ENCODE measurements at places on chromosomes 3 and 15. TPM values are rescaled to one million over a fixed set of nuclear protein-coding genes. Genes with fewer than 3 reads are reported as not detected.

DNA sequence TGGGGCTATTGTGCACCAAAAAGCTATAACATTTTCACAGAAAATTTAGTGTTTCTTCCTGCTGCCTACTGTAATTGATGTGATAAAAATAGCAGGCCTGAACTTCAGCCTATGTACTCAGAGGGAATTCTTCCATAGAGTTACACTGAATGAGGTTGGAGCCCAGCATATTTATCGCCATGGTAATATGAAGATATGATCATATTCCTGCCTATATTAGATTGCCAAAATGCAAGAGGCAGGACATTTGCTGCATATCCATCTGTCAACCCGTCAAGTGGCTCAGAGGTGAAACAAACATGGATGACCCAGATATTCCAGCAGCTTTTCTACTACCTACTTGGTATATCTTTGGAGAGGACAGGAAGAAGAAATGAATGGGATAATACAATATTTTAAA lies 1150.6 kb downstream of the TBL1XR1 start:
- no peak for DNase-seq

PPP1R14D gene
- total RNA-seq = not detected

SCN11A gene
- total RNA-seq = not detected

DNA sequence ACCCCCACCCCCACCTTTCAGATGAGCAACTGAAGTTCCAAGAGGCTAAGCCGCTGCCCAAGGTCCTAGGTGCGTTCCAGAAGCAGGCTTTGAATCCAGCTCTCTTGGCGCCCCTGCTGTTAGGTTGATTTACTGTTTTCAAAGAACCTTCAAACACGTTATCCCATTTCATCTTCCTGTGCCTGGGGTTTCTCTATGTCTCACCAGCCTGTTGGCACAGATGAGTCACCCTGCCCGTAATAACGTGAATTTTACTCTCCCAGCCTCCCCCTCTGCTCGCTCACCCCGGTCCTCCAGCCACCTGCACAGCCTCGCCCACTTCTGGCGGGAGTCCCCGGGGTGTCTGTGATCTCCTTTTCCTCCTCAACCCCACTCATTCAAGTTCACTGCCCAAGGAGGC lies 13.0 kb upstream of the TSEN2 start:
- DNase-seq = peak; percentile 40

GRCh38 chr3:174251681-174252080 lies 607.5 kb upstream of the NAALADL2 start:
- DNase-seq = no peak

NEK10 gene
- total RNA-seq = 0.49 TPM

DNA sequence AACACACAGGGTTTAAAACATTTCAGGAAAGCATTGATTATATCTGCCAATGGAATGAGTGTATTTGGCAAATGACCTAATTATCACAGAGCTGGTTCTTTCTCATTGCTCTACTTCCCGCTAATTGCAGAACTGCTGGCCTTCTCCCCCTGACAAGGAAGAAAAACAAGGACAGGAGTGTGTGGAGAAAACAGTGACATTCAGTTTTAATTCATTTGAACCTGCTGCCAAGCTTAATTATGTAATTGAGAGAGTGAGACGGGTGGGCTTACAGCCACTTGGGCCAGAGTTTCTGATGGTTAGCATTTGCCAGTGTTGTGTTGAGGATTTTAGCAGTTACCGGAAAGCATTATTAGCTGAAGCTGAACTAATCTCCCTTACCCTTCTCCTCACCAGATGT lies 301.4 kb downstream of the RBMS3 start:
- DNase-seq = no peak

GRCh38 chr3:127804141-127804540 lies 18.2 kb downstream of the MGLL start:
- no peak for DNase-seq

DNA sequence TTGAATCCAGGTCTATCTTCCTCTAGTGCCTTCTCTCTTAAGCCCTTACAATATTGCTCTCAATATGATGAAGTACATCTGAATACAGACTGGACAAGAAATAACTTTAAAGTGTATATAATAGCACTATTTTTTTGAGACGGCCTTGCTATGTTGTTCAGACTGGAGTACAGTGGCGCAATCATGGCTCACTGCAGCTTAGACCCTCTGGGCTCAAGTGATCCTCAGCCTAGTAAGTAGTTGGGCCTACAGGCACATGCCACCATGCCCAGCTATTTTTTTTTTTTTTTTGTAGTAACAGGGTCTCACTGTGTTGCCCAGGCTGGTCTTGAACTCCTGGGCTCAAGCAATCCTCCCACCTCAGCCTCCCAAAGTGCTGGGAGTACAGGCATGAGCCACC lies 53.6 kb downstream of the MAP3K13 start:
- no peak for DNase-seq

MNS1 gene
- not detected for total RNA-seq

- DNase-seq = no peak
Observed at GRCh38 chr3:151770956-151771355, 37.2 kb downstream of the AADACL2 start.

GRCh38 chr3:128145279-128145678 lies 8.0 kb upstream of the EEFSEC start:
- no peak for DNase-seq

UBA3 gene
- total RNA-seq = 59.3 TPM

CKMT1A gene
- not detected for total RNA-seq

ABI3BP gene
- total RNA-seq = 0.21 TPM

- no peak for DNase-seq
Observed at GRCh38 chr3:123653221-123653682, 68.4 kb upstream of the HACD2 start.

DNA sequence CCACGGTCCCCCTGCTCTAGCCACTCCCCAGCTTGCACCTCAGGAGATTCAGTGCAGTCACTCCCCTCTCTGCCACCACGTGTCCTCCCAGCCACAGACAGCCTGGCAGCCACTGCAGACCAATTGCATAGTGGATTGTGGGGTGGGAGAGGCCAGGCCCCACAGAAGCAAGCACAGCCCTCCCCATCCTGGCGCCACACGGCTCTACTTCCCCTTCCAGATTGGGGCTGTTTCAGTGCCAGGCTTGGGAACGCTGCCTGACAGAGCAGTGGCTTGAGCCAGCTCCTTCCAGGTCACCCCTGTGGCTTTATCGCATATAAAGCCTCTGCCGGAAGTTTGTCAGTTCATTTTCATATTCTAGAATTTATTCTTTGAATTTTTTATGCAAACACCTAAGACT lies 90.7 kb downstream of the TMEM266 start:
- DNase-seq = no peak

GLDN gene
- not detected for total RNA-seq

- no peak for DNase-seq
Observed at GRCh38 chr3:23292432-23292831, 89.3 kb downstream of the UBE2E2 start.

- DNase-seq = no peak
Observed at GRCh38 chr3:190345878-190346277, 23.6 kb upstream of the CLDN1 start.

LARP6 gene
- total RNA-seq = 0.05 TPM

- no peak for DNase-seq
Observed at GRCh38 chr3:84555629-84556028, 403.2 kb upstream of the CADM2 start.

DNA sequence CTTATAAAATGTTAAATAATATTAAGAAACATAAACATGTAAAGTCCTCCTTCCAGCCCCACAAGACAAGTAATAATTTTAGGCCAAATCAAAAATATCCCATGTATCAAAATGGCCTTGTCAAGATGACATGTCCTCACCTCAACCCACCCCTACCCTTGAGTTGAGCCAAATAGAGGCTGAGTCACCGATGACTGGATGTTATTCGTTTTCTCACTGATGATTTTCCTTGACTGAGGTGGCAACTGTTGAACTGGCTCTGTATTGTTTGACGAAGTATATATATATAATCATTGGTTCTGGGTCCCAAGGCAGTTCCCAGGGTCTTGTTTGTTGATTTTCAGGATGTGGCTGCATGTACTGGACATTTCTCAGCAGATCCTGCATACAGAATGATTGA lies 75.3 kb downstream of the TMEM108 start:
- DNase-seq = no peak

GRCh38 chr3:145355206-145355605 lies 805.8 kb downstream of the PLOD2 start:
- no peak for DNase-seq
